ENCODE measurements at places on chromosomes 12 and 14.

DNA sequence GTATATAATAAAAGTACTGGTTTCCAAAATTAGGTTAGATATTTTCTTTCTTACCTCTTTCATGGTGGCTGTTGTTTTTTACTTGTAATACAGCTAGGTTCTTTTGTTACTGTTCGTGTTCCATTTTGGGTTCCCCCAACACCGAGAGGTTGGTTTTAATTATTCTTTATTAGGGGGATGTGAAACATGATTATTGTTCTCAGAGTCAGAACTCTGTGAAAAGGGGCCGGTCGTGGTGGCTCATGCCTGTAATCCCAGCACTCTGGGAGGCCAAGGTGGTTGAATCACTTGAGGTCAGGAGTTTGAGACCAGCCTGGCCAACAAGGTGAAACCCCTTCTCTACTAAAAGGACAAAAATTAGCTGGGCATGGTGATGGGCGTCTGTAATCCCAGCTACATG is 108.1 kb downstream of the BICD1 start:
- no peak for DNase-seq

DNA sequence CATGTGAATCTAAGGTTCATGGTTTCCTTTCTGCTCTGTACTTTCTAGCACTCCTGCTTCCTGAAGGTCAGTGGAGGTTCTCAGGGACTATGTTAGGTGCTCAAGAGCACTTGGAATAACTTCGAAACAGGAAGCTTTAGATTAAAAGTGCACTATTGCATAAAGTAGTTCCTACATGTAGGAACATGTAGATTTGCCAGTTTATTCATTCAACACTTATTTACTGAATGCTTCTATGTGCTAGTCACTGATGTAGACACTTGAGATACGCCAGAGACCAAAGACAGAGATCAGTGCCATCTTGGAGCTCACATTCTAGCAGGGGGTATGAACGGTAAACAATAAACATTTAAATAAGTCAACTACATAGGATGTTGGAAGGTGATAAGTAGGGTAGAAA is 87.7 kb downstream of the DHRS2 start:
- DNase-seq = no peak

GRCh38 chr12:111578276-111578970 is 20.7 kb downstream of the ATXN2 start:
- DNase-seq = no peak

GRCh38 chr12:109757671-109758265 is 44.1 kb downstream of the FAM222A start:
- no peak for DNase-seq

DNA sequence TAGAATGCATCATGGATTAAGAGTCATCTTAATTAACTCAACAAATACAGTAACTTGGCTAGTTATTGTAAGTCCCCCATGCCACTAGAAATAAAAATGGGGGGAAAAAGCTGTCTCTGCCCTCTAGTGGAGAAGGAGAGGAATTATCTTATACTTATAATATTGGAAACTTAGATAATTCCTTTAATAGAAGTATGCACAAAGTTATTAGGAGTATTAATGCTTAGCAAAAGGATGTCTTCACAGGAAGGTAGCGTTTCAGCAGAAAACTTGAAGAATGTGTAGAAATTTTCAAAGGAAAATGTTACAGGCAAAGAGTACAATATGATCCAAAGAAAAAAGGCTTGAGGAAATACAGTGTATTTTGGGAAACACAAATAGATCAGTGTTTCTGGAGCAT is 19.8 kb downstream of the OR5AU1 start:
- DNase-seq = no peak

All from DMS79 (cell line).